NCI-H2227 treated with DMSO at 0.1 percent for 48 hours (cell line): ENCODE measurements at places on chromosomes 16 and 17.

DNA sequence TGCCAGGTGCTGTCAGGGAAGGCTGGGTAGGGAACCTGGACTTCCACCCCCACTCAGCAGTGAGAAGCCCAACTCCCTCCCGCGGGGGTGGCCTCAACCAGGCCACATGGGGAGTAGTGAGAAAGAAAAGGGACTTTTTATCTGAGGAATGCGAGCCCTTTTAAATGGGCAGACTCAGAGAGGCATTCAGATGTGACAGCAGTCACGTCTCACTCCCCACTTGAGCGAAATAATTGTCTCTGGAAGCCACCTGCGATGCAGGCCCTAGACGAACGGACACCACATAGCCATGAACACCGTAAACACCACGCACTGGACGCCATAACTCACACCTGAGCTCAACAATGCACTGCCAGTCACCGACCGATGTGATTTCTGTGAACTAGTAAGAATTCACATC, 11.9 kb upstream of the CD300E start:
- DNase-seq, result no peak

- DNase-seq, result no peak
Observed at GRCh38 chr16:81700071-81700779, 78.9 kb upstream of the PLCG2 start.

- peak; percentile 15 for DNase-seq
Observed at GRCh38 chr16:47132308-47132707, 11.4 kb downstream of the NETO2 start.

DNA sequence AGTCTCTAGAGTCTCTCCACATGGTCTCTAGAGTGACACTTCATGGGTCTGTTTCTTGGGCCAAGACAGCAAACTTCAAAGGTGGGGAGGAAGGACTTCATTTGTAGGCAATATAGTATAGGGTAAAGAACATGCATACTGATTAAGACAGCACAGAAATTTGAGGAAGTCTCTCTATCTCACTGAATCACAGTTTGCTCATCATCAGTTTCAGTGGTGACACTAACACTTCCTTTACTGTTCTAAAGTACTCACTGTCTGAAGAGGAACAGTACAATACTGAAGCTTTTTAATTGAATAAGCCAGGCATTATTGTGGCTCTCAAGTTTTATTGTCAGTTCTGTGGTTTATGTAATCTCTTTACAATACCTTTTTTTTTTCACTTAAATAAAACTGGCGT, 656.4 kb upstream of the CDH8 start:
- DNase-seq, result no peak

DNA sequence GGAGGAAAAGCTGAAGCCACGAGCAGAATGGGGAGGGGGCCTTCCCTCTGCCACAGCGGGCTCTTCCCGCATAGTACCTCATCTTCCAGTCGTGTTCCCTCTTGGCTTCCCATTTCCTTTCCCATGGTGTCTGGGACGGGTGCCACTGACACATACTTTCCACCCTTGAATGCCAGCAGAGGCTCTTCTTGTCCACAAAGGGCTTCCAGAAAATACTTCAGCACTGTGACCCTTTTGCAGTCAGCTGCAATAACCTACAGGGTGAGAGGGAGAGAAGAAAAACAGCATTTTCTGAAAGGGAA, 30.7 kb downstream of the HIC1 start:
- DNase-seq, result no peak

- DNase-seq, result no peak
Observed at GRCh38 chr17:57459286-57459915, 203.1 kb downstream of the MSI2 start.

DNA sequence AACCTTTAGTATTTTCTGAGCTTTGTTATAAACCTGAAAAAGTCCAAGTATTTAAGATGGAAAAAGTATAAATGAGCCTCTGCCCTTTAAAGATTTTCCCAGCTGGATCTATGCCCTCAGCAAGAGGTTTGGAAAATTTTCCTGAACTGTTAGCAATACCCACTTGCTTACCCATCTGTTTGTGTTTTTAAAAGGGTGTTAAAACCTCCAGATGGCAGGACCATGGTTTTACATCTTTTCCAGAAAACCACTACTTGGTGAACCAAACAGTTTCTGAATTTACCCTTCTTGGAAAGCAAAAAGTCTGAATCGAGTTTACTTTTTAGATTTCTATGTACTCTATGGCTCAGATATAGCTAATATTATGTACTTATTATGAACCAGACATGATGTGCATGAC, 719 bp downstream of the PMFBP1 start:
- DNase-seq, result no peak

DNA sequence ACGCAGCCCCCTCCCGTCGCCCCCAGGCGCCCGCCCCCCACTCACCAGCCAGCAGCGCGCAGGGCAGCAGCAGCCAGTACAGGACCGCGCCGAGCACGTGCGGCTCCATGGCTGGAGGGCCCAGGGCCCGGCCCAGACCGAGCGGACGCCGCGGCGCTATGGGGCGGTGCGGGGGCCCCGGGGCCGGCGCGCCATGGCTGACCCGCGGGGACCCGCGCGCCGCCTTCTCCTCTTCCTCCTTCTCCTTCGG, 239 bp downstream of the PIEZO1 start:
- no peak for DNase-seq

DNA sequence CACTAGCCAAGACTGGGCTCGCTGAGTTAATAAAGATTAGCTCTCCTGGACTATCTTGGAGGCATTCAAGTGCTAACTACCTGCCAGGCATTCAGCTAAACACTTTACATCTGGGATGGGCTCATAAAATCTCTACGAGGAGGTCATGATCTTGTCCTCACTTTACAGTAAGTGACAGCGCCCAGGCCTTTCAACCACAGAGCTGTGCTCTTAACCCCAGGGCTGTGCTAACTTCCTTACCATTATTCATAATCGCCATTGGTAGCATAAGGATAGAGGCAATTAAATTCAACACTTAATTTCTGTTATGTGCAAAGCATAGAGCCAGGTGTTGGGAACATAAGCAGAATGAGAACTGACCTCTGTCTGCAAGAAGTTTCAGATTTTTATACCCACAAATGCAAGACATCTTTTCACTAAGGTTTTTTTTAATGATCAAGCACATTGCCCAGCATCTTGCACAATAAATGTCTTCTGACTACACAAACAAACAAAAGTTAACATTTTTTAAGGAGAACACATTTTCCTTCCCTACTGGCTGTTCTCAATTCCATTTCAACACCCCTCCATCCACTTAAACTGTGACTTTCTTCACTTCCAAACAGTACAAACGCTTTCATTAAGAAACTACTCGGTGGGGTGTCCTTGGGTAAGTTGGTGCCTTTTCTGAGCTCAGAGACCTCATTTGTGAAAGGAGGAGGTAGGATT, 172.3 kb downstream of the C16orf78 start:
- DNase-seq, result no peak

DNA sequence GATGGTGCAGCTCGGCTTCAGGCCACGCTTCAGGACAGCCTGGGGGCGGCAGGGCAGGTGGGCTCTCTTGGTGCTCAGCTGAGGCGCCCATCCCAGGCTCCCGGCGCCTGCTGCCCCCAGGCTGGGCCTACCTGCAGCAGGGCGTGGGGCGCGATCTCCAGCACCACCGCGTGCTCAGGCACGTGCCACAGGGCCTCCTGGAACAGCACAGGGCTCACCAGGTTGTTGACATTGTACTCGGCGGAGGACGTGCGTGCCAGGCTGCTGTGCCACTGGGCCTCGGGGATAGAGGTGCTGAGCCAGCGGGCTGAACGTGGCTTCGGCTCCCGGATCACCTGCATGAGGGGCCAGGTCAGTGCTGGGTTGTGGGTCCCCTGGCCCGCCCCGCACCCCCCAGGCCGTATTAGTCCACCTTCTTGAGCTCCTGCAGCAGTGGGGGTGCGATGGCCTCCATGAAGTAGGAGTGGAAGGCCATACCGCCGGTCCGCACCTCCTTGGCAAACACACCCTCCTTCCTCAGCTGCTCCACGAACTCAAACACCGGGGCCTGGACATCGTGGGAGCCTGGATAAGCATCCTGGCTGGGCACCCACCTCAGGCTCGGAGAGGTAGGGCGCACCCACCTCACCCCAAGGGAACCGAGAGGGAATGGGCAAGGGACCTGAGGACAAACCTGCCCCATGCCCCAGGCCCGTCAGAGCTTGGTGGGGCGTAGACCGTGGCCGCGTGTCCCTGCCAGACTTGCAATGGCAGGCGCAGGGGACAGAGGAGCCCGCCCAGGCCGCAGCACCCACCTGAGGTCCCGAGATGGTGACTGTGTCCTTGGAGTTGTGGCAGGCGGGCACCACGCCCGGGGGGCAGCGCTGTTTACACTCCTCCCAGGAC, 9.0 kb downstream of the FASN start:
- no peak for DNase-seq

DNA sequence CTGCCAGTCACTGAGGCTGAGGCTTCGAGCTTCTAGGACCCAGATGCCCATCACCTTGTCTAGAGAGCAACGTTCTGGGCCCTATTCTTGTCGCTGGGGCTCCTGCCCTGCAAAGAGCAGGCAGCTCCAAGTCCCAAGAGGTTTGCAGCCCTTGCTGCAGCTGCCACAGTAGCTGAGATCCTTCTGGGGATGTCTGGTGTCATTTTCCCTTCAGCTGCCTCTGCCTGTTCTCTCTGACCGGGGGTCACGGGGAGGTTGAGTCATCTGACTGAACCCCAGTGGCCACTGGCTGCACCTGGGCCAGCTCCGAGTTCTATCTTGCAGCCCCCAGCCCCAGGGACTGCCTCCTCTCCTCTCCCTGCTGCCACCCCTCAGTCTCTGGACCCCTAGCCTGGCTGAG, 4.9 kb downstream of the WSCD1 start:
- DNase-seq, result no peak

DNA sequence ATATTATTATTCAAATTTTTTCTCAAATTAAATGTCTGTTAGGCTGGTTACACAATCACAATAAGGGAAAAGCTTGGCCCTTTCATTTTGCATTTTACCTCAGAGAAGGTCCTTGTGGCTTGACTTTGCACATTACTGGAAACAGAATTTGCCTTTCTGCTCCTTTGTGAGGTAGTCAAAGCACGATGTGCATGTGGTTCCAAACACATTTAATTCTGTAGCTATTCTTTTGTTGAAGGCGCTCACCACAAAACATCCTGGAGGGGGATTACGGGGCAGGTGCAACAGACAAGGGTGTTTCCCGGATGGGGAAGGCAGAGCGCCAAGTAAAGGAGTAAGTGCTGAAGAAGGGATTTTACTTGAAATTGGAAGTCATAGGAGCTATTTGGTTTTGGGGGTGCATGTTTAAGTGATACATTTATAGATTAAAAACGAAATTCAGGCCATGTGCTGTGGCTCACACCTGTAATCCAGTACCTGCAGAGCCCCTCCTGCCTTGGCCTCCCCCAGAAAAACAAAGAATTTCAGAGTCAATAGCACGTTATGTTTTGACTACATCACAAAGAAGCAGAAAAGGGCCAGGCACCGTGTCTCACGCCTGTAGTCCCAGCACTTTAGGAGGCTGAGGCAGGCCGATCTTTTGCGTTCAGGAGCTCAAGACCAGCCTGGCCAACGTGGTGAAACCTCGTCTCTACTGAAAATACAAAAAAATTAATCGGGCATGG, 31.2 kb upstream of the TENT4B start:
- DNase-seq, result no peak

GRCh38 chr17:20141198-20141972, 132.2 kb downstream of the SPECC1 start:
- no peak for DNase-seq

GRCh38 chr17:1705004-1705403, 5.2 kb downstream of the TLCD2 start:
- DNase-seq, result no peak

DNA sequence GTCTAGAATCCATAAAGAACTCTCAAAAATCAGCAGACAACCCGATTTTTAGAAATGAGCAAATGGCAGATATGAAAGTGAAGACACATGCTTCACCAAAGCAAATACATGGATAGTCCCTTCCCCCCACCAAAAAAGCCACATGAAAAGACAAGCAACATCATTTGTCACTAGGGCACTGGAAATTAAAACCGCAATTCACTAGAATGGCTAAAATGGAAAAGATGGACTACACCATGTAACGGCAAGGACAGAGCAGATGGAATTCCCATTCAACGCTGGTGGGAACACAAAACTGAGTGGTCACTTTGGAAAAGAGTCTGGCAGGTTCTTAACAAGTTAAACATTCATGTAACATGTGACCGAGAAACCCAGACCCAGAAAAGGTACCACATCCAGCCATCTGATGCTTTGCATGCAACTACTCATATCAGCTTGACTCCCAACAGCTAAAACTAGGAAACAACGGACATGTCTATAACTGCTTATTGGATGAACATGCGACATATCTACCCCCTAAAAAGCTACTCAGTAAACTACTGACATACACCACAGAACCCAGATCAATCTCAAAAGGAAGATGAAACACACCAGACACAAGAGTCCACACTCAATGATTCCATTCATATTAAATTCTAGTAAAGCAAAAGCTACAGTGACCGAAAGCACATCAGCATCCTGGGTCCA, 132.6 kb downstream of the ZNF778 start:
- no peak for DNase-seq
